ENCODE measurements at places on chromosomes 16 and 17.

DNA sequence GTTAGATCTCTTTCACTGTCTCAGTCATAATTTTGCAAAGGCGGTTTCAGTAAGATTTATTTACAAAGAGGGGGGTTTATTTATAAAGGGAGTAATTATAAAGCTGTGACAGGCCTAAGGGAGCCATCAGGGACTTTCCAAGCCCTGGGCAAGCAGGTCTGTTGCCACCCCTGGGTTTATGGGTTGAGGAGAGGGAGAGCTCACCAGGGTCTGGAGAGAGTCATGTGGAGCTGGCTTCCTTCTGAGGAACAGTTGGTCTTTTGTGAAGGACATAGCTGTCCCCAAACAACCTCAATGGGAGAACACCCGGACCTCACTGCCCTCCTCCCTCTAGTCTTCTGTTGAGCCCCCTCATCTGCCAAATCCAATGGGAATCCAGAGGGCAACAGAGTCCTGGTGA, 9.8 kb downstream of the ITGAM start:
- peaks cover 21% of the 10 kb centered on the region for H3K4me1 ChIP-seq
- no peak overlapping the region for H3K27ac ChIP-seq
- peaks cover 25% of the 10 kb centered on the region for H3K36me3 ChIP-seq
- no peak overlapping the region for H3K4me3 ChIP-seq
- no peak for DNase-seq

- no peak for DNase-seq
- peaks cover 7% of the 10 kb centered on the region for H3K4me1 ChIP-seq
- H3K4me3 ChIP-seq: no peak overlapping the region
- H3K27me3 ChIP-seq: peaks cover 30% of the 10 kb centered on the region
- no peaks in the 10 kb centered on the region for H3K36me3 ChIP-seq
- H3K27ac ChIP-seq: no peak overlapping the region
Measured at GRCh38 chr17:10313037-10313672, 59.7 kb downstream of the MYH13 start.

DNA sequence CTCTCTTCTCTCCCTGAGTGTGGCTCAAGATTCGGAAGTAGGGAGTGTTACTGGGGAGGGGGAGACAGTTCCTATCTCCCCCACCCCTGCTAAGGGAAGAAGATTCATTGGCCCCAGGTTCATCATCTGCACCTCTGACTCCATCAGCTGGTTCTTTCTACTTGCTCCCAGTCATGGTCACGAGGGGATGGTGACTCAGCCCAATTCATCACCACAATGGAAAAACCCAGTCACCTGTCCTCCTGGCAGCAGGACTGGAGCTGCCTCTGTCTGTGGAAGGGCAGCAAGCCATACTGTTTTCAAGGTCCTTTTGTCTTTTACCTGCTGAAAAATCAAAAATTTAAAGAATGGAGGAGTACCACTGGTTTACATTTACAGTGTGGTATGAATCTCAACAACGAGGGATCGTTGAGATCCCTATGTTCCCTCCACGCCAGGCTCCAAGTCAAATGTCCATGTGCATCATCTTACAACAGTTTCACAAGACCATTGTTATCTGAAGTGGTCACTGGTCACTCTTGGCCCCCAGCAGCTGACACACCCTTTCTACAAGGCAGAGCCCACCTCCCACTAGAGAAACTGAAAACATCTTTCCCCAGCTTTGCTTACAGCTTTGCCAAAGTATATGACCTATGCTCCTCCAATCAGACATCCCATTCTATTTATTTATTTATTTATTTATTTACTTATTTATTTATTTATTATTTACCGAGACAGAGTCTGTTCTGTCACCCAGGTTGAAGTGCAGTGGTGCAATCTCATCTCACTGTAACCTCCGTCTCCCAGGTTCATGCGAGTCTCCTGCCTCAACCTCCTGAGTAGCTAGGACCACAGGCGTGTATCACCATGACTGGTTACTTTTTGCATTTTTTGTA, 40.4 kb upstream of the NDRG4 start:
- DNase-seq: no peak
- H3K27me3 ChIP-seq: peaks cover 73% of the 10 kb centered on the region
- H3K27ac ChIP-seq: no peak overlapping the region
- no peak overlapping the region for H3K4me3 ChIP-seq
- H3K36me3 ChIP-seq: peaks cover 1% of the 10 kb centered on the region
- peaks cover 2% of the 10 kb centered on the region for H3K4me1 ChIP-seq

- no peaks in the 10 kb centered on the region for H3K27me3 ChIP-seq
- peaks cover 16% of the 10 kb centered on the region for H3K36me3 ChIP-seq
- no peak for DNase-seq
- H3K4me1 ChIP-seq: peaks cover 19% of the 10 kb centered on the region
- no peak overlapping the region for H3K27ac ChIP-seq
- no peak overlapping the region for H3K4me3 ChIP-seq
Measured at GRCh38 chr17:82309656-82310570, 7.5 kb downstream of the CD7 start.

GRCh38 chr17:80978499-80979497, 12.8 kb upstream of the CHMP6 start:
- peaks cover 6% of the 10 kb centered on the region for H3K4me1 ChIP-seq
- no peak overlapping the region for H3K27ac ChIP-seq
- H3K27me3 ChIP-seq: peaks cover 64% of the 10 kb centered on the region
- H3K4me3 ChIP-seq: no peak overlapping the region
- H3K36me3 ChIP-seq: no peaks in the 10 kb centered on the region

DNA sequence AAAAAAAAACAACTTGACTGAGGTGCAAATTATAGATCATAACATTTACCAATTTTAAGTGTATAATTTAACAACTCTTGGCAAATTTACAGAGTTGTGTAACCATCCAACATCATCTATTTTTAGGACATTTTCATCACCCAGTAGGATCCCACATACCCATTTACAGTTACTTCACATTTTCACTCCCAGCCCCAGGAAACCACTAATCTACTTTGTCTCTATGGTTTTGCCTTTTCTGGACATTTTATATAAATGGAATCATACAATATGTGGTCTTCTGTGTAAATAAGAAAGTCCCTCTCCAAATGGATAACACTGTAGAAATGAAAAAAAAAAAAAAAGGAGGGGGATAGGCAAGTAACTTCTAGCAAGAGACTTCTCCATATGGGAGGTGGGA, 26.1 kb upstream of the XYLT1 start:
- no peak for DNase-seq
- H3K27ac ChIP-seq: no peak overlapping the region
- H3K4me1 ChIP-seq: no peaks in the 10 kb centered on the region
- no peak overlapping the region for H3K4me3 ChIP-seq
- no peaks in the 10 kb centered on the region for H3K27me3 ChIP-seq

GRCh38 chr16:86748652-86749051, 170.3 kb downstream of the FOXL1 start:
- peaks cover 4% of the 10 kb centered on the region for H3K36me3 ChIP-seq
- H3K4me1 ChIP-seq: no peaks in the 10 kb centered on the region
- peaks cover 37% of the 10 kb centered on the region for H3K27me3 ChIP-seq
- H3K27ac ChIP-seq: no peak overlapping the region
- no peak overlapping the region for H3K4me3 ChIP-seq
- DNase-seq: no peak

DNA sequence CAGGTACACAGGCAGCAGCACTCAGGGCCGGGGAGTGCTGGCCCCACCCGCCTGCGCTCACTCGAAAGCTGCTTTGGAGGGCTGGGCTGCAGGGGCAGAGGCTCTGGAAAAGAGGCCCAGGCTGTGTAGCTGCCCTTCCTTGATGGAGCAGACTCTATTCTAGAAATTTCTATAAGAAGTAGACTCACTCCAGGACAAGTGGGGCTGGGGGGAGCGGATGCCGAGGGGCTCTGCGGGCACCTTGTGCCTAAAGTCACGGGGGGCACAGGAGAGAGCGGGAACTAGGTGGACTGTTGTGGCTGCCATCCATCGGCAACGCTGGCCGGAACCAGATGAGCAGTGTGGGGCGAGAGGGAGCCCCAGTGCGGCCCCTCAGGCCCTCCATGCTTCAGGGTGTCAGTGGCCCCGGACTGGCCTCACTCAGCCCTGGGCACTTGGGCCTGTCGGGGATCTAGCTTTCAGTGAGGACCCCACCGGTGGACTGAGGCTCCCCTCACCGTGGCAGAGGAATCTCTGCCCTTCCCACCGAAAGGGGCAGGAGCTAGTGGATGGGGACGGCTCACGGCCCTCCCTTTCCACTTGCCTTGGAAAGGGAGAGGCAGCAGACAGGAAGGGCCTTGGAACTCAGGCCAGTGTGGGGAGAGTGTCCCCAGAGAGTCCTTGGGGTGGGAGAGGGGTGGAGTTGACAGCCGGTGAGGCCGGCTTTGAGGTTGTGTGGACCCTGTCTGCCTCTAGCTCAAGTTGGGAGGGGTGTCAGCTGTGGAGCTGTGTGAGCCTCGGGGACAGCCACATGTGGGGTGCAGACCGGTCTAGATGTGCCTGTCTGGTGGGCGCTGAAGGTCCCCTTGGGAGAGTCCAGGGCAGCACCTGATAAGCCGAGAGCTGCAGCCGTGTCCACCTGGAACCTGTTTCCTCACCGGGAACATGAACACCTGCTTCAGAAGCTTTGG, 16.6 kb downstream of the ENDOV start:
- H3K4me1 ChIP-seq: no peaks in the 10 kb centered on the region
- peak overlapping the region; percentile 29 for H3K27ac ChIP-seq
- DNase-seq: no peak
- no peak overlapping the region for H3K4me3 ChIP-seq

GRCh38 chr17:29150161-29150560, 30.0 kb downstream of the MYO18A start:
- peaks cover 40% of the 10 kb centered on the region for H3K4me1 ChIP-seq
- DNase-seq: no peak
- H3K4me3 ChIP-seq: peak overlapping the region; percentile 80
- peaks cover 12% of the 10 kb centered on the region for H3K36me3 ChIP-seq

- peaks cover 4% of the 10 kb centered on the region for H3K36me3 ChIP-seq
- no peaks in the 10 kb centered on the region for H3K27me3 ChIP-seq
- DNase-seq: no peak
- H3K4me3 ChIP-seq: no peak overlapping the region
- H3K27ac ChIP-seq: no peak overlapping the region
- peaks cover 10% of the 10 kb centered on the region for H3K4me1 ChIP-seq
Measured at GRCh38 chr17:57523926-57524632, 221.0 kb downstream of the CCDC182 start.

DNA sequence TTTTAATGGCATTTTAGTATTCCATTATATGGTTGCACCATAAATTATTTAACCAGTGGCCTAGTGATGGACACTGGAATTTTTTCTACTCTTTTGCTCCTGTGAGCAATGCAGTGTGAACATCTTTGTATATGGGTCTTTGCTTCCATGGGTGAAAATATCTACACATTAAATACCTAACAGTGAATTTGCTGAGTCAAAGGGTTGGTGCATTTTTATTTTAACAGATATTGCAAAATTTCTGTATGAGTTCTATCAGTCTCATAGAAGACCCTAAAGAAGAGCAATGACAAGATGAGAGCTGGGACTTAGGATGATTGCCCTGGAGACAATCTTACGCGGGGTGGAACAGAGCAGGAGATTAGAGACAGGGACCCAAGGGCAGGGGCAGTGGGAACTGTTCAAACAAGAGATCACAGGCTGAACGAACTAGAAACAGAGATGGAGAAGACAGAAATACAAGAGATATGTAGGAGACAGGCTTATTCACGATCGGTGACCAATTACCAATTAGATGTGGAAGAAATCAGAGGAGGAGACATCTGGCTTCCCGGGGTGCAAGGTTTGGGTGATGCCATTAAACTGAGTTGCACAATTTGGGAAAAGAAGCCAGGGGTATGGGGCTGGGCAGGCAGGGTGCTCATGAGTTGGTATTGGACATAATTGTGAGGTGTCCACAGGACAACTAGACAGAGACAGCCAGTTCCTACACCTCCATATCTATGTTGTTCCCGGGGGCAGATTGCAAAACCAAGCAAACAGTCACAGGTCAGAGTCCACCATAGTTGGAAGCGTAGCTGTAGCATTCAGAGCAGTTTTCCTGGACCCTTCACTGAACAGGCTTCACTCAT, 39.9 kb upstream of the LONP2 start:
- H3K27me3 ChIP-seq: peaks cover 56% of the 10 kb centered on the region
- H3K4me3 ChIP-seq: no peak overlapping the region
- no peaks in the 10 kb centered on the region for H3K4me1 ChIP-seq
- H3K27ac ChIP-seq: no peak overlapping the region
- no peaks in the 10 kb centered on the region for H3K36me3 ChIP-seq

DNA sequence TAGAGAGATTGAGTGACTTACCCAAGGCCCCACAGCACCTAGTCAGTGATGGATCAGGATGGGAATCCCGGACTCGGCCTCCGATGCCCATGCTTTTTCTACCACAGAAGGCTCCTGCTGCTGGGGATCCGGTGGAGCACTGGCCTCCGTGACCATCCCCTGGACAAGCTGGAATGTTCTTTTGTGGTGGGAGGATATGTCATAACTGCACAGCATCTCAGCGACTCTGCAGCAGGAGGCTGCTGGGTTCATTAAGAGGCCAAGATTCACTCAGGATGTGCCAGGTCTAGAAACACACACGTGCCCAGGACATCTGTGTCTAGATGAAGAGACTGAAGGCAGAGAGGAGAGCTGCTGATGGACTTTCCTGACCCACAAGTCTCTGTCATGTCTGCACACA, 34.7 kb upstream of the NGFR start:
- H3K4me1 ChIP-seq: peaks cover 4% of the 10 kb centered on the region
- H3K36me3 ChIP-seq: peaks cover 7% of the 10 kb centered on the region
- no peak for DNase-seq
- H3K27ac ChIP-seq: no peak overlapping the region
- no peak overlapping the region for H3K4me3 ChIP-seq

DNA sequence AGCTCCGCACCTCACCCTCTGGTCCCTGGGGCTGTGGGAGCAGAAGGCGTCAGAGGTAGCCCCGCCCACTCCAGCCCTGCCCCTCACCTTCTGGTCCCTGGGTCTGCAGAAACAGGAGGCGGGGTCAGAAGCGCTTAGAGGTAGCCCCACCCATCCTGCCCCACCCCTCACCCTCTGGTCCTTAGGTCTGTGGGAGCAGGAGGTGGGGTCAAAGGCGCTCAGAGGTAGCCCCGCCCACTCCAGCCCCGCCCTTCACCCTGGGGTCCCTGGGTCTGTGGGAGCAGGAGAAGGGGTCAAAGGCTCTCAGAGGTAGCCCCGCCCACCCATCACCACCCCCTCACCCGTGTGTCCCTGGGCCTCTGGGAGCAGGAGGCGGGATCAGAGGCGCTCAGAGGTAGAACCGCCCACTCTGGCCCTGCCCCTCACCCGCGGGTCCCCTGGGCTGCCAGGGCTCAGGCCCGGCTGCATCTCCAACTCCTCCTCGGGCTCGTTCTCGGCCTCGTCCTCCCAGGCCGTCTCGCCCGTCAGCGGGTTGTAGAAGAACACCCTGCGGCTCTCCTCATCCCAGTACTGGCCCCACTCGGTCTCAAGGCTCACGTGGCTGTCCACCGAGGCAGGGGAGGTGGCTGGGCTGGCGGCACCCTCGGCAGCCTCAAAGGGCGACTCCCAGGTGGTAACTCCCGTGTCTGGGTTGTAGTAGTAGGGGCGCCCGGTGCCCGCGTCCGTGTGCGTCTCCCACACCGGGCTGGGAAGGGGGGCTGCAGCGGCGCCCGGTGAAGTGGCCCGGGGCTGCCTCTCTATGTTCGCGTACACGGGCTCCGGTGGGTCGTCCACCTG, 27.2 kb downstream of the ARHGAP27 start:
- peaks cover 32% of the 10 kb centered on the region for H3K4me1 ChIP-seq
- H3K4me3 ChIP-seq: no peak overlapping the region
- H3K27me3 ChIP-seq: no peaks in the 10 kb centered on the region
- no peak overlapping the region for H3K27ac ChIP-seq
- DNase-seq: no peak
